ENCODE measurements at places on chromosomes 13 and 19.

GRCh38 chr19:2455851-2456570, 748 bp downstream of the LMNB2 start:
- no peak for DNase-seq

DNA sequence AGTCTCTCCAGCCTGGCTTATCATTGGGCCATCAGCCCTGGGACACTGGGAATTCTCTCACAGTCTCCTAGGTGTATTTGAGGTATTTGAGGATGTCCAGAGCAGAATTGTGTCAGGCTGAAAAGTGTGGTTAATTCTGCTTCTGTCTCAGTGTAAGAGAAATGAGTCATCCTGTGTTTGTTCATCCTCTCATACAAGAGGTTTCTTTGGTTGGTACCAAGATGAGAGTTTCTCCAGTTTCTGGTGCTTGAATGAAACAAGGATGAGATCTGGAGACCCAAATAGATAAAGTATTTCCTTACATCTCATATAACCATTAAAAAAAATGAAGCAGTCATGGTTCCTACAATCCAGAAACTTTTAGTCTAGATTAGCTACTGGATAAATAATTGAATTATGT, 7.7 kb downstream of the ZNF253 start:
- no peak for DNase-seq

DNA sequence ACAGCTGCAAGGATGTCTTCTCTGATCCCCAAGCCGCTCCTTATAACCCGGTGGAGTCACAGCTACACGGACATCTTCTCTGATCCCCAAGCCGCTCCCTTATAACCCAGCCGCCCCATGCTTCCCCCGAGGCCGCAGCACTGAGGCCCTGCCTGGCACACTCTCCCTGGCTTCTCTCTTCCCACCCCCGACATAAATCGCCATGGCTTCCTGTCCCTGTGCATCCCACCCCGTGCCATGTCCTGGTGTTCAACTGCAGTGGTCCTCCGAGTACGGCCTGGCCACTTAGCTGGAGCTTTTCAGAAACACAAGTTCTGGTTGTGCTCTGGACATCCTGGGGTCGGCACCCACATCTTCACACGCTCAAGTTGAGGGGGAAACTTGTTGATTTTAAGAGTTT, 60.4 kb downstream of the RASA3 start:
- DNase-seq, result peak; percentile 64

DNA sequence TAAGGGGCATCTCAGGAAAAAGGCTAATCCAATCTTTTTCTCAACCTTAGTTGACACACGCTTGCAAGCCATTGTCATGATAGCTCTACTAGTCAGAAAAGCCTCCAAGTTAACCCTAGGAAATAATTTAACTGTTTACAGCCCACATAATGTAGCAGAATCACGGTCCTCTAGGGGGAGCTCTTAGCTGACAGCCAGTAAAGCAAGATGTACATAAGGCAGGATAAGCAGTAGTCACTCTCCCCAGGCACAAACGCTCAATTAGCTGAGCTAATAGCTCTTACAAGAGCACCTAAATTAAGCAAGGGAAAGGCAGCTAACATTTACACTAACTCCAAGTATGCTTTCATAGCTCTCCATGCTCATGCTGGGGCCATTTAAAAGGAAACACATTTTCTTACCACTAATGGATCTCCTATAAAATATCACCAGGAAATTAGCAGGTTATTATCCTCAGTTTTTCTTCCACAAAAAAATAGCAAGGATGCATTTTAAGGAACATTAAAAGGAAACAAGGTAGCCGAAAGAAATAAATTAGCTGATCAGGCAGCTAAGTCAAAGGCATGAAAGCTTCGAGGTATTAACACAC, 33.7 kb upstream of the ZSCAN5A start:
- DNase-seq, result no peak

DNA sequence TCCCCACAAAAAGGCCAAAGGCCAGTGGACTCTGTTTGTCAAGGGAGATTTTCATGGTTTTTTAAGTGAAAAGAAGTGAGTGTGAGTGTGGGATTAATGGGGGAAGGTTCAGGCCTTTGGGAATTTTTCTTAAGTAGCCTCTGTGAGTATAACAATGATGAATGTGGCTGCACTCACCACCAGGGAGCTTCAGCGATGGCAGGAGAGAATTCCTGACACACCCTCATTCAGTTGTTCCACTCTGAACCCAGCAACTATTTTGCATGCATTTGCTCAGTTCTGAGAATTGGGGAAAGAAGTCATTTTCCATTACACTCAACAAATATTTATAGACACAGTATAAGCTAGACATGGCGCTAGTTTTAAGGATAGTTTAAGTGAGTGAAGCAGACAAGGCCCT, 117.9 kb downstream of the CCNA1 start:
- no peak for DNase-seq

DNA sequence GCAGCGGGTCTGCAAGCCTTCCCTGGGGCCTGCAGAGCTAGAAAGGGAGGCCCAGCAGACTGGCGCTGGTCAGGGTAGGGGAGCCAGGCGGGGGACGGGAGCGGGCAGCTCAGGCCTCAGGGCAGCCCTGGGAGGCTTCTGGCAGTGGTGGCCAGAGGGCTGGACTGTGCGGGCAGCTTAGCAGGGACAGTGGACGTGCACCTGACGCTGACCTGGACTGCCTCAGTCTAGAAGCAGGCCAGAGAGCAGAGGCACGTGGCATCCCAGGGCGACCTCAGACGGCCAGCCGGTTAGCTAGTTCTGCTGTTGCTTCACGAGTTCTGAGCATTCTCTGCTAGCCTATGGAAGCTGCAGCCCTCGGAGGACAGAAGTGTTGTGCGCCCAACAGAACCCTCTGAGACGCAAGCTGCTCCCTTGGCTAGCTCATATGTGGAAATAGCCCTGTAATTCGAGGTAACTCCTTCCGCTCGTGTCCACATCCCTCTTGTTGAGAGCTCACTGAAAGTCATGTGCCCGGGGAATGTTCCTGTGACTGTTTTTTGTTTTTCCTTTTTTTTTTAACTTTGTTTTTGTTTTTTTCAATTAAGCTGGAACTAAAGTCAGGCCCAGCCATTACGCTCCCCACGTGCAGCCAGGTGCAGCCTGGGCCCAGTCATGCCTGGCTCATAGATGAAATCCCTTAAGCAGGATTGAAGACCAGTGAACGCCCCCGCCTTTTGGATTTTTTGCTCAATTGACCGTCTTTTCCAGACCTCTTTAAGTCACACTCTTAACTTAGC, 1.9 kb upstream of the FAM174C start:
- DNase-seq, result no peak

DNA sequence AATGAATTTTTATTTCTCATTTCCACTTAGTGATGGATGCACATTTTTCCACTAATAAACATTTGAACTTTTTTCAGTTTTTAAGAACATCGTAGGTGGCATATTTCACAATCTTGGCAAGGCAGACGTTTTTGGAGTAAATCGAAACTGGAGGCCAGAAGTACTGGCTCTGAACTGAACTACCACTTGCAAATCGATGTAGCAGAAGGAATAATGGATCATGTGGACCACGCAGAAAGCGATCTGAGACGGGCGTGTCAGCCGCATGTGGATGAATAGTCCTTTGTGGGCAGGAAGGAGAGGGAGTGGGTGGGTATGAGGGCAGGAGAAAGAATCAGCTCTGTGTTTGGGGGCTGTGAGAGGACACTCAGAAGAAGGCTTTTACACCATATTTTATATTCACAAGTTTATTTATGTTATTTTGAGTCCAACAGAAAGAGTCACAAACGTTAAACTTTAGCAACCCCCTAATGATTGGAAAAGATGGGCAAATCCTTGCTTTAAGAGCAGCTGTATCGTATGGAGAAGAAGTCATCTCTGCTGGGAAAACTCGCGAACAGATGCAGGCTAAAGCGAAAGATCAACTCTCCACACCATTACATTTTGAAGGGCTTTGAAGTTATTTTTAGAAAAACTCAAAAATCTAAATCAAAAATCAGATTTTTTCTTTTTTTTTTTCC, 90.5 kb downstream of the COL4A2 start:
- no peak for DNase-seq

GRCh38 chr13:21846605-21847004, 175.7 kb downstream of the FGF9 start:
- DNase-seq, result no peak

- DNase-seq, result no peak
Measured at GRCh38 chr13:32164622-32165268, 133.2 kb downstream of the FRY start.

DNA sequence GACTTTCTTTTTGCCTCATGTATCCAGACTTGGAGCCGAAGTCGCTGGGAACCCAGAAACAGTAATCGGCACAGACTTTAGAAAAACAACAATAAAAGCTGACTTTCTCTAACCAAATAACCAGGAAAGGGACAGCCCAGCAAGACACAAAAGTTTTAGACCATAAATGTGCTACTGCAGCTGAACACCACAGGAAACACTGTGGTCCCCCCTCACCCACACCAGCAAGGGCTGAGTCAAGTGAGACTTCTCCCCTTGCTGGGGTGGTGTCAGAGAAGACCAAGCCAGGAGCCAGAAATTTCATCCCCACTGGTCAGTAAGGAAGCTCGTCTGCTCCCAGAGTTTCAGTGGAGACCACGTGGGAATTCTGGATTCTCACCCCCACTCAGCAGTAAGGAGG, 70.6 kb downstream of the ESD start:
- no peak for DNase-seq

DNA sequence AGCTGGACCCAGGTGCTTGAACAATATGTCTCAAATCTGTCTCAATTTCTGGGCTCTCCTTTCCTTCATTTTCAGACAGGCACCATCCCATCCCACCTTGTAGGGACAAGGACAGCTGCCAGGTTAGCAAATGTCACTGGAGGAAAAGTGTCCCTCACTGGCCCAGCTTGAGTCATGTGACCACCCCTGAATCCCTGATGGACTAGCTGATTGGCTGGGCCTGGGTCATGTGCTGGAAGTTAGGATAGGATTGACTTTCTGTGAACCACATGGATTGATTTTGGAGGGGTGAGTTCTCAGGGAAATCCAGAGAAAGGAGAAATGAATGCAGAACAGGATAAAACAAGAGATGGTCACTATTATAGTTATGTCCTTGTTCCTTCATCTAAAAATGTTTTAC, 28.2 kb upstream of the FXYD3 start:
- no peak for DNase-seq

- DNase-seq, result no peak
Measured at GRCh38 chr19:2089001-2089711, 7.0 kb downstream of the MOB3A start.

- no peak for DNase-seq
Measured at GRCh38 chr19:7263521-7263920, 30.7 kb downstream of the INSR start.

GRCh38 chr13:100361504-100361903, 227.1 kb downstream of the GGACT start:
- DNase-seq, result no peak

DNA sequence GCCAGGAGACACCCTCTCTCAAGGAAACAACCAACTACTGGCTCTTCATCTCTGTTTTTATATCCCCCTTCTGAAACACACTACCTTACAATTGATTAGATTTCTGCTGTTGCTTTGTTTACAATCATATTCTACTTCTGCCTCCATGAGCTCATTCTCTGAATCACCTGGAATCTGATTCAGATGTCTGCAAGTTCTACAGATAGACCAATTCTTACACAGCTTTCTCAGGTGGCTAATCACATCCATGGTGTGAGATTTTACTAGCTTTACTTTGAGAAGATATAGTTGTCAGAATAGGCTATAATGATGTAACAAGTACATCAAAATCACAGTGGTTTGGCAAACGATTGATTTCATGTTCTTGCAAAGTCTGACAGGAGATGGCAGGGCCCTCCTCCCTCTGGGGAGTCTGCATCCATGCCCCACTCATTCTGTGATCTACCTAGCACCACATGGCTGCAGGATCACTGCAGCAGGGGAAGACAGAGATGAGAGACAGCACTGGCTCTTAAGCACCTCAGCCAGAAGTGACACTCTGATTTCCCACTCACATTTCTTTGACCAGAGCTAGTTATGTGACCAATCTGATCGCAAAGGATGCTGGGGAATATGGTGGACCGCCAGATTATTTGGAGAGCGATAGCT, 243.7 kb downstream of the FOXO1 start:
- no peak for DNase-seq

- no peak for DNase-seq
Measured at GRCh38 chr13:40609972-40610726, 56.3 kb downstream of the FOXO1 start.

GRCh38 chr19:35557539-35558399, 5.7 kb downstream of the ATP4A start:
- DNase-seq, result no peak

DNA sequence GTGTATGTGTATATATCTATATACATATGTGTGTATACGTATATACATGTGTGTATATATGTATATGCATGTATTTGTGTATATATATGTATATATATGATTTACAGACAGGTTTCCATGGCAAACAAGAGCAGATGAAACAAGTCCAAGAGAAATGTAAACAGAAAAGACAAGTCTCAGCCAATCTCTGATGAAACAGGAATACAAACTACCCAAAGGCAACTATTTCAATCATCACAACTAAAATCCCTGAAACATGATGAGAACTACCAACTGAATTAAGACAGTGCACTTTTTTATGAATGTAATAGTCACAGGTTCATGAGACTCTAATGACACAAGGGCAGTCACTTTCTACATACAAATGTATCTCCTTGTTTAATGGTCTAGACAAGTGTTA, 140.2 kb downstream of the TNFRSF19 start:
- no peak for DNase-seq

DNA sequence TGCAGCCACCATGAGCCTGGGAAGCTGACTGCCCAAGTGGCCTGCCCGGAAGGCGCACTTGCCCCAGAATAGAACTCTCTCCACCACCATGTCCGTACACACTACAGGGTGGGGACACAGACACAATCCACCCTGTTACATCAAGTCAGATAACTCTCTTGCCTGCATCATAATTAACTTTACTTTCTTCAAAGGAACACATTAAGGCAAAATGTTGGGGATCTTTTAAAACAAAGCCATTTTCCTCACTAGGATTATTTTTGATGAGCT, 23.3 kb upstream of the VSTM2B start:
- DNase-seq, result no peak

DNA sequence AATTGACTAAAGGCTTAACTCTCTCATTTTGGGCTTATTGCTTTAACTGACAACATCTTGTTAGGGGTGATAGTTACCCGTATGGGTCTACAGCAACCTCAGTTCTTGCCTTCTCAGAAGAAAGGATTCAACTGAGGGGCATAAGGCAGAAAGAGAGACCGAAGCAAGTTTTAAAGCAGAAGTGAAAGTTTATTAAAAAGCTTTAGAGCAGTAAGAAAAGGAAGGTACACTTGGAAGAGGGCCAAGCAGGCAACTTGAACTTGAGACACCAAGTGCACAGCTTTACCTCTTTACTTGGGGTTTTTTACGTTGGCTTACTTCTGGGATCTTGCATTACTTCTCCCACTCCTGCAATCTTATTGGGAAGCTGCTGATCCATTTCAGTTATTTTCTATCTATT, 246.9 kb upstream of the PRR20A start:
- DNase-seq, result no peak

GRCh38 chr13:73337532-73337931, 278.7 kb downstream of the KLF5 start:
- no peak for DNase-seq

- DNase-seq, result no peak
Measured at GRCh38 chr13:25691654-25692053, 319.9 kb downstream of the ATP8A2 start.

All from mesenteric fat pad (tissue), 1 donor.